ENCODE measurements at places on chromosomes 1 and 21. TPM values are rescaled to one million over a fixed set of nuclear protein-coding genes. Genes with fewer than 3 reads are reported as not detected.

DNA sequence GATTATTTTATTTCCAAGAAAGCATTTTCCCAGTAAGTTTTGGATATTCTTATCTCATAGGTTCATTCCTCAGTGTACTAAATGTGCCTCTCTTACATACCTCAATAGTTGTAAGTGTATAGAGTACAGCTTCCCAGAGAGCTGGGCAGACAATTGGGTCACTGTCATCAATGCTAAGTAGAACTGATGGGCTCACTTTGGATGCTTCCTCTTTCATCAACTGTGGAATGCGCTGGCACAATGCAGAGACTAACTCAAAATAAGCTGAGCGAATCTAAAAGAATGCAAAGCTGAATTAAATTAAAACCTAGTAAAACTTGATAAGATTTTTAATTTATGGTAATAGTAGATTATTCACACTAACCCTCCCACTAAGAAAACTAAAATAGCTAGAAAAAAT is 21.5 kb downstream of the LTN1 start:
- H3K27ac ChIP-seq, result no peak overlapping the region
- H3K4me3 ChIP-seq, result no peak overlapping the region
- H3K27me3 ChIP-seq, result no peaks in the 10 kb centered on the region
- no peaks in the 10 kb centered on the region for H3K4me1 ChIP-seq
- DNase-seq, result no peak

DNA sequence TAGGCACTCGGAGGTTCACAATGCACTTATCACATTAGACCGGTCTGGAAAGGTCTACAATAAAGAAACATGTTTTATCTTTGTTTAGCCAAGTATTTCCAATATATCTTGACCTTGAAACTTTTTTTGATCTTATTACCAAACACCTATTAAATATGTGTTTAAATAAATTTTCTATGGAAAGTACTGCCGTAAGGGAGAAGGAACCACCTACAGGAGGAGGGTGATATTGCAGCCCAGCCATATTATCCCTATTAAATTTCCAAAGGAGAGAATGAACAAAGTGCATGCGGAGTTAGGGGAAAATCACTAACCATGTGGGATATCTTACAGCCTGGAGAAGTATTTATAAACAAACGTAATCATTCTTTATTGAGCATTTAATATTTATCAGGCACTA is 14.5 kb downstream of the BRINP2 start:
- no peak for DNase-seq
- H3K36me3 ChIP-seq, result no peaks in the 10 kb centered on the region
- H3K27ac ChIP-seq, result no peak overlapping the region
- peaks cover under 1% of the 10 kb centered on the region for H3K27me3 ChIP-seq
- no peaks in the 10 kb centered on the region for H3K4me1 ChIP-seq

DNA sequence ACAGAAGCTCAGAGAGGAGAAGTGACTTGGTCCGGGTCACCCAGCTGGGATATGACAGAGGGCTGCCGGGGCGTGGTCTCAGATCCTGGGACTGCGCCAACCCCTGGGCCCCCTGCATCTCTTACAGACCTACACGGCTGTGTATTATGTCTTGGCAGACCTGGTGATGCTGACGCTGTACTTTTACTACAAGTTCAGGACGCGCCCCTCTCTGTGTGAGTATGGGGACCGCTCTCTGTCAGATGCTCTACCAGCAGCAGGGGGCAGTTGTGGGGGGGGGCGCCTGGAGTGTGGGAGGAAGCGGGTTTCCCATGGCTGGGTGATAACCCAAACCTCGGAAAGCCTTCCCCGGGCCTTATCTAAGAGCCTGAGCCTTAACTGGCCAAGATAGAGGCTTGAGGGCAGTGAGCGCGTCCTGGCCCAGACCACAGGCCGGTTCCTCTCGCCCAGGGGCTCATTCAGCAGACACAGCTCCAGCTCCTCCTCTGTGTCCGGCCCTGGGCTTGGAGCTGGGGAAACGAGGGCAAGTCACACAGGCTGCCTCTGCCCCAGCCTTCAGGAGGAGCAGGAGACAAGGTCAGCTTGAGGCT is 13.3 kb downstream of the SLC66A1 start:
- H3K27me3 ChIP-seq, result no peaks in the 10 kb centered on the region
- peak; percentile 22 for DNase-seq
- peaks cover 5% of the 10 kb centered on the region for H3K36me3 ChIP-seq

GRCh38 chr1:226733304-226733703 is 5.8 kb downstream of the ITPKB start:
- no peak overlapping the region for H3K27ac ChIP-seq
- H3K36me3 ChIP-seq, result no peaks in the 10 kb centered on the region
- H3K4me3 ChIP-seq, result no peak overlapping the region
- DNase-seq, result no peak

- H3K4me3 ChIP-seq, result no peak overlapping the region
- no peak overlapping the region for H3K27ac ChIP-seq
- no peak for DNase-seq
- no peaks in the 10 kb centered on the region for H3K27me3 ChIP-seq
- peaks cover 5% of the 10 kb centered on the region for H3K4me1 ChIP-seq
Measured at GRCh38 chr1:162055062-162055461, 14.4 kb upstream of the NOS1AP start.

- no peaks in the 10 kb centered on the region for H3K27me3 ChIP-seq
- H3K36me3 ChIP-seq, result peaks cover 80% of the 10 kb centered on the region
- H3K4me3 ChIP-seq, result no peak overlapping the region
- H3K27ac ChIP-seq, result no peak overlapping the region
- no peak for DNase-seq
Measured at GRCh38 chr1:39326836-39327235, 122.3 kb downstream of the MACF1 start.

DNA sequence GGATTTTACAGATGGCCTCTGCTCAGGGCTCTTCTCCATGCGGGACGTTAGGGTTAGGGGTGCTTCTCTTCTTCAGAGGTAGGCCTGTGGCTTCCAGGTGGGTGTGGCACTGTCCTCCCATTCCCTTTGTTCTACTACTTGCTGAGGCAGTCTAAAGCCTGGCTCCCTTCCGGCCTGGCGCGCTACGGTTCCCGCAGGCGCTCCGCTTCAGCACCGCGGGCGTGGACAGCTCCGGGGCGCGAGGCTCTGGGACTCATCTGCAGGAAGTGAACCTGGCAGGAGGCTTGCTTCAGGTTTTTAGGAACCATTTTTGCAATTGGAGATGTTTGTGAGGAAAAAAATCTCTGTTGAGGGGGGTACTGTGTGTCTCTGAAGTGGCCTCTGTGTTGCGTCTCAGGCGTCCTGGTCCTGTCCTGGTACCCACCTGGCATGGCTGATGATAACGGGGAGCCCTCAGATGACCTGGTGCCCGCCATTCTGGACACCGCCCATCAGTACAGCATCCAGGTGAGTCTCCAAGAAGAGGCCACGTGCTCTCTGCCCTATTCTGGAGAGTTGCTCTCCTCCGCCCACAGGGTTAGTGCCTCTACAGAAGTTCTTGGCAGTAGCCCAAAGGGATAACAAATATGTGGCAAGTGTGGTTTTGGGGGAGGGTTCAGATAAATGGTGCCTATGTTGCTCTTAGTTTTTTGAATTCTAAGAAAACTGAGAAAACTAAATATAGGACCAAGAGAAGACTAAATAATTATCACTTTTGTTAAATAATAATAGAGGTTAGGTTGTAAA is 1.9 kb downstream of the MANEAL start:
- no peak overlapping the region for H3K4me3 ChIP-seq
- DNase-seq, result peak; percentile 76
- no peaks in the 10 kb centered on the region for H3K36me3 ChIP-seq
- peaks cover 47% of the 10 kb centered on the region for H3K27me3 ChIP-seq
- no peak overlapping the region for H3K27ac ChIP-seq
- H3K4me1 ChIP-seq, result no peaks in the 10 kb centered on the region

- no peak overlapping the region for H3K4me3 ChIP-seq
- H3K27ac ChIP-seq, result no peak overlapping the region
- H3K36me3 ChIP-seq, result no peaks in the 10 kb centered on the region
Measured at GRCh38 chr1:3368711-3369445, 85.6 kb upstream of the ARHGEF16 start.

DNA sequence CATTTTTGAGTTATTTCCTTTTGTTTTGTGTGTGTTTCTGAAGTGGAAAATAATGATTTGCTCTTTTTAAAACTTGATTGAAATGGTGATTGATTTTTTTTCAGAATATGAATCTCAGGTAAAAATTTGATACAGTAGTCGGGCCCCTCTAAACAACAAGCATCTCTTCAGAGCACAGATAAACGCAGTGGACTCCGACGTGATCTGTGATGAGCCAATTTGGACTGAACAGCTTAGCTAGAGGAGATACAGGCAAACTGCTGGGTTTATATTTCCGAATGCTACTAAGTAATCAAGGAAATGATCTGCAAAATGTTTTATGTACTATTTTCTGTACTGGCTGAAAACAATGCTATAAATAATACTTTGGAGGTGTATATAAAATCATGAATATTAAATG is 705.7 kb upstream of the RGS18 start:
- no peaks in the 10 kb centered on the region for H3K36me3 ChIP-seq
- no peaks in the 10 kb centered on the region for H3K4me1 ChIP-seq
- no peak overlapping the region for H3K27ac ChIP-seq
- DNase-seq, result no peak
- no peaks in the 10 kb centered on the region for H3K27me3 ChIP-seq

GRCh38 chr1:216448011-216448510 is 24.8 kb upstream of the USH2A start:
- no peak for DNase-seq
- no peak overlapping the region for H3K4me3 ChIP-seq
- no peaks in the 10 kb centered on the region for H3K27me3 ChIP-seq

- H3K4me1 ChIP-seq, result no peaks in the 10 kb centered on the region
- H3K36me3 ChIP-seq, result no peaks in the 10 kb centered on the region
- H3K27me3 ChIP-seq, result no peaks in the 10 kb centered on the region
- DNase-seq, result no peak
- no peak overlapping the region for H3K27ac ChIP-seq
Measured at GRCh38 chr1:14082331-14082730, 382.3 kb downstream of the PRDM2 start.

- no peaks in the 10 kb centered on the region for H3K4me1 ChIP-seq
- no peaks in the 10 kb centered on the region for H3K27me3 ChIP-seq
- no peak for DNase-seq
- H3K4me3 ChIP-seq, result no peak overlapping the region
- H3K36me3 ChIP-seq, result no peaks in the 10 kb centered on the region
Measured at GRCh38 chr1:96256130-96256790, 465.3 kb upstream of the PTBP2 start.

DNA sequence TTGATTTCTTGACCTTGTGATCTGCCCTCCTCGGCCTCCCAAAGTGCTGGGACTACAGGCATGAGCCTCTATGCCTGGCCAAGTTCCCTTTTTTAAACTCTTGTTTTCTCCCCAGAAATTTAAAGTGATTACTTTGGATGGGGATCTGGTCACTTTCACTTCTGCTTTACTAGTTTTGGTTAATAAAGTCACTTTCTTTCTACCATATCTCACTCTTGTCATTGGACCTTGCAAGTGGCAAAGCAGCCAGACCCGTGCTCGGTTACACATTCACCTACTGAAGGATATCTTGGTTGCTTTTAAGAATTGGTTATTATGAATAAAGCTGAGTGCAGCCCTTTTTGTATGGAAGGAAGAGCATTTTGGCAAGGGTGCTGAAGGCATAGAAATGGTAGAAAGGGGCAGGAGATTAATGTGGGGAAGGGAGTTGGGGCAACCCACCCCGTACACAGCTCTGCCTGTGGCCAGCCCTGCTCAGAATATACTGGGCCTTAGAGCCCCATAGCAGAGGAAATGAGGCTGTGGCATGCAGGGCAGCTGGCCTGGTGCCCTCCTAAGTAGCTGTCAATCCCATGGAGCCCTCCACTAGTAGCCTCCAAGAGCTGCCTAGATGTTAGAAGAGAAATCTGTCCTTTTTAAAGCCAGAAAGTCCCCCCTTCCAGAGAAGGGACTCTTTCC is 40.7 kb downstream of the CD2 start:
- H3K4me3 ChIP-seq, result no peak overlapping the region
- H3K27me3 ChIP-seq, result no peaks in the 10 kb centered on the region
- no peak for DNase-seq

GRCh38 chr1:206631085-206631509 is 4.2 kb upstream of the DYRK3 start:
- H3K4me1 ChIP-seq, result peaks cover 11% of the 10 kb centered on the region
- peak; percentile 86 for DNase-seq
- no peak overlapping the region for H3K27ac ChIP-seq
- H3K36me3 ChIP-seq, result no peaks in the 10 kb centered on the region
- peaks cover 3% of the 10 kb centered on the region for H3K27me3 ChIP-seq

DNA sequence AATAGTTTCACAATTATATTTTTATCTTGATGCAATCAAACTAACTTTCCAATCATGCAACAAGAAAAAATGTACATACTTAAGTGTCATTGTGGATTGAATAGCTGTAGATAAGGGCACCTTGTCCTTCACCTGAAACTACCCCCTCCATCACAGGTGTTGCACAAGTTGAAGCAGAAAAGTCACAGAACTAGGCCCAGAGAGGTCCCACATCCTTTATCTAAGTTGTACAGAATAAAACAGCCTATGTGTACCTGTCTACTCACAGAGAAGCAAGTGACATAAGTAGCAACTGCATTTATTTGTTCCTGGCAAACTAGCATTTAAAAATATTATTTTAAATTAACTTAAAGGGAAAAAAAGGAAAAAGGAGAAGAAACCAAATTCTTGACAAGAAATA is 256.8 kb downstream of the FAF1 start:
- no peak for DNase-seq
- H3K4me1 ChIP-seq, result no peaks in the 10 kb centered on the region
- no peak overlapping the region for H3K27ac ChIP-seq
- no peaks in the 10 kb centered on the region for H3K36me3 ChIP-seq
- H3K4me3 ChIP-seq, result no peak overlapping the region

DNA sequence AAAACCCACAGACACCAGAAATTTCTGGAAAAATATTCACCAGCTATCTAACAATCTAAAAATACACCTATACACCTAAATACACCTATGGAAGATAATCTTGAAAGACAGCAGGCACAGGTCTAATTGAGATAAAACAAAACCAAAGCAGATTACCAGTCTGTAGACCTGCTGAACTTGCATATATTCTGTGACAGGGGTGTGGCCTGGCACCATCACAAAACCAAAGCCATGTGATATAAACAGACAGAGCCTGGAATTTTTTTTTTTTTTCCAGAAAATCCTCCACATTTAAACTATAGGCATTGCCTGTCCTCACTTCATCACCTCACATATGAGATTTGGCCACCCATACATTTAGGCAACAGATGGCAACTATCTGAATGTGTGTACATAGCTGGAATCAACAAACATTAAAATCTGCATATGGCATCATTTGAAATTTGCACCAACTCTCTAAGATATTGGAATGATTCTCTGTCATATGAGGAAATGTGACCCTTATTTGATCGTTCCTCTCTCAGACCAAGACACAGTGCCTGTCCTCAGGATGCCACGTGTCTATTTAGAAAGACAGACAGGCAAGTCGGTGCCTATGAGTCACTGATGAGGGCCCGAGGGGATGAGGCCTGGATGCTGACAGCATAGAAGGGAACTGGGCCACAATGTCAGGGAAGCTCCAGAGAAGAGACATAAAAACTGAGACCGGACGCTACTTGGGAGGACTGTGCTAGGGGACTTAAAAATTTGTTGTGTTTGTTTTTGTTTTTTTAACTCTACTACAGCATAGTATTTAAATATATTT is 32.6 kb downstream of the NMNAT2 start:
- H3K27me3 ChIP-seq, result no peaks in the 10 kb centered on the region
- H3K27ac ChIP-seq, result no peak overlapping the region
- H3K4me1 ChIP-seq, result no peaks in the 10 kb centered on the region

Gene MYBPH
- total RNA-seq, result 1.4 TPM

Gene HAX1
- 101 TPM for total RNA-seq

Gene NBL1
- 1.4 TPM for total RNA-seq

Gene FMO2
- not detected for total RNA-seq

Gene CR2
- total RNA-seq, result 0.04 TPM

Gene LCE2A
- not detected for total RNA-seq

Gene TSTD1
- total RNA-seq, result 347 TPM

Gene FAM72C
- 0.67 TPM for total RNA-seq

Gene CLCA2
- total RNA-seq, result not detected

Gene SEMA6C
- 22.0 TPM for total RNA-seq
